ENCODE measurements at places on chromosomes 7 and 10.

GRCh38 chr7:112986256-112987031, 100.2 kb downstream of the GPR85 start:
- no peak for DNase-seq

DNA sequence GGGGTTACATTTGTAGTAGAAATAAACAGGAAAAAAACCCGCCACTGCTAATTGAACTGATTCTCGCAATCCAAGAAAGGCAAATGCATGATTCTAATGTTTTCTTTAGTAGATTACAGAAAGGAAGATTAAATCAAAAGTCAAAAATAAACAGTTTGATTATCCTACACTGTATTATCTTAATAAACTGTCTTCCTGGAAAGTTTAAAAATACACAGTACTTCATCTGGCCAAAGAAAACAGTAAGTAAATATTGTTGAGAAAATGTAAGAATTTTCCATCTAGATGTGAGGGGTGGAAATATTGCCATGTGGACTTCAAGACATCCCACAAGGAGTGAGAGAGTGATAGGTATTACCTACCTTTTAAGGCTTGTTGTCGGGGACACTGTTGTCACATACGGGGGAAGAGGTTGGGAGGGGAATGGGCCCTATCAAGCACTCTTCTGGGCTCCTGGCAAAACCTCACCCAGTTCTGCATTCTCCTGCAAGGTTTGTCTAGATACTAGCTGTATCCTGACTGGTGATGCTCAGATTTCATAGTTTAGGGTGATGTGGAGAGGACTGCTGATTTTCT, 17.8 kb downstream of the GRK5 start:
- no peak for DNase-seq

GRCh38 chr7:120988591-120989256, at the start of gene CPED1:
Gene CPED1, plus strand, starts transcription at chr7:120988711. Its CDS starts 911 bp downstream, at chr7:120989622.
- DNase-seq = no peak

DNA sequence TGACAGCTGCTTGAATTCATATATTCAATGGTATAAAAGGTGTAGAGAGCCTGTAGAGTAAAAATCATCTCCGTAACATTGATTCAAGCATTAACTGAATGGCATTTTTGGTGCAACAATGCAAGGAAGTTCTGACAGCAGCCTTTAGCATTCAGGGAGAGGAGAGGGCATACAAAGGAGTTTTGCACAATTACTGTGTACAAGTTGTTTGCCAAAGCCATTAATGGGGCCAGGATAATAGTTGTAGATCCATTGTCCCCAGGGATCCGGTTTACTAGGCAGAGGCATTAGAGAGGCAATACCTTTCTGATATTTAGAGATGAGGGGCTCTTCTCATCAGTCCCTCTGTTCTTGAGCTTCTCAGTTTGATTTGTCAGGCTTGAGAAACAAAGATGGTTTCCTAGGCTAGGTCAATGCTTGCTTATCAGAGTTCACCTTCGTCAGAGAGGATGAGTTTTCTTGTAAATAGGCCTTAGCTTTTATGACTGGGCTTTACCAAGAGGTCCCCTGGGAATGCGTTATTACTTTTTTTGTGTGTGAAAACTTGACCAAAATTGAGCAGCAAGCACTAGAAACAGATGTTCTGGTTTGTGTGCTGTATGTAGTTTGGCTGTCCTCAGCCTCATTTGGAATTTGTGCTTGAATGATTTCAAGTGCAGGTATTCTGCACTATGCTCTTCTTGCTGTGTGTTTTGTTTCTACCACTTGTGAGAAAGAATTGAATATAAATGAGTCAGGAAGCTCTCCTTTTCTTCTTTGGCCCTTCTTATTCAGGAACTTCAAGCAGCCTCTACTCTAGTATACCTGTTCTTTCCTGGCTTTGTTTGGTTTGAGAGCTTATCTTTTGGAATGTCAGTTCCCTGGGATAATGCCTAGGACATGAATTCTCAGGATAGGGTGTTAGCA, 32.0 kb downstream of the SND1 start:
- DNase-seq = peak; percentile 43

DNA sequence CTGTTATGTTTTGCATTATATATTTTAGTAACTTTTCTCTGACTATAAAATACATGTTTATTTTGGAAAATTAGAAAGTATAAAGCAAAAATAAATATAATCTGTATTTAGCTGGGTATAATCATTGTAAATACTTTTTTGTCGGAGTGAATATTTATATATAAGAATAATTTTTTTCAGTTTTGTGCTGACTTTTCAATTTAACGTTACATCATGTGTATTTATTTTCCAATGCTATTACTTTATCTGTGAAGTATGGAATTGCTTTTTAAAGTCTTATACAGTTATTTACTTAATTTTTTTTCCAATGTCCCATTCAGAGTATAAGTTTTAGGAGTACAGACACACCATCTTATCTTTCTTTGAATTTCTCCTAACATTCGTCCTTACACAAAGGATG, 15.2 kb downstream of the AP3M1 start:
- no peak for DNase-seq

GRCh38 chr7:111438369-111439289, 123.7 kb downstream of the IMMP2L start:
- DNase-seq = no peak

- no peak for DNase-seq
Measured at GRCh38 chr10:5013385-5013784, 9.7 kb upstream of the AKR1C2 start.

DNA sequence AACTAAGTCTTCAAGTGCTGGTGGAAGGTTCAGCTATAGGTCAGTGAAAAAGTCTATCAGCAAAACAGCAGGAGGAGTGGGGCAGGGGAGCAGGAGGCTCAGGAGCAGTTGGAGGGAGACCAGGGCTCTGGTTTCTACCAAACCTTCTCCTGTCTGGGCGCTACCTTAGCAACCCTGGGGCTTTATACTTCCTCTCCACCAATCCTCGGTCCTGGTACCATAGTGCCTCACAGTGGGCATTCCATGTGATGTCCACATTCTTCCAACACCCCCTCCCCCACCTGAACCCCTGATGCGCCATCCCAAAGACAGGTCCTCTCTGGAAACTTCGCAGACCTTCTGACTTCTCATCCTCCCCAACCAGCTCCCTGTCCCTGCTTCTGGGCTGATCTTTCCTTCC, 25.3 kb upstream of the ACSM6 start:
- no peak for DNase-seq

Data from NCI-H748 treated with DMSO at 0.1 percent for 48 hours (cell line).